Spleen (tissue), 13 donors: ENCODE measurements at places on chromosomes 6 and 20.

GRCh38 chr6:8149350-8149749 lies 47.0 kb upstream of the EEF1E1 start:
- no peak for DNase-seq

- DNase-seq: no peak
Observed at GRCh38 chr20:1867495-1868260, 27.5 kb upstream of the SIRPA start.

DNA sequence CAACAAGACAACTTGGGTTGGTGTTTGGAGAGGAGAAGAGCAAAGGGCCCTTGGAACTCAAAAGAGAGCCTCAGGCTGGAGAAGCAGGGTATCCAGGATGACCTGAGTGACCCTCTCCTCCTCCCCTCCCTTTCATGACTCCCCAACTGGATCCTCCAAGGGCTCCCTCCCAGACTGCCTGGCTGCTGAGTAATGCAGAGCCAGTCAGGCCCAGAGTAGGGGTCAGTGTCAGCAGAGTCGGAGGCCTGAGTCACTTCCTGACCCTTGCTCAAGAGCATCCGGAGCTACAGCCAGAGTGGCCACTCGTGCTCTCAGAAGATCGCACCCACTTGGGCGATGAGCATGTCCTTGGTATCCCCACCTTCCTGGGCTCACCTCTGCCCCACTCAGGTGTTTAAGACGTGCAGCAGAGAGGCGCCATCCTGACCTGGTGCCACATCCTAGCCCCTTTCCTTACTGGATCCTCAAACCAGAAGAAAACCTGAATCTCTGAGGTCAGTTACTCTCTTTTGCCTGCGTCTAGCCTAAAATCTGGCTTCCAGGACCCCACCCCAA lies 2.8 kb upstream of the MAPK13 start:
- peak; percentile 92 for DNase-seq

- no peak for DNase-seq
Observed at GRCh38 chr6:143726015-143726647, 48.4 kb downstream of the PHACTR2 start.

DNA sequence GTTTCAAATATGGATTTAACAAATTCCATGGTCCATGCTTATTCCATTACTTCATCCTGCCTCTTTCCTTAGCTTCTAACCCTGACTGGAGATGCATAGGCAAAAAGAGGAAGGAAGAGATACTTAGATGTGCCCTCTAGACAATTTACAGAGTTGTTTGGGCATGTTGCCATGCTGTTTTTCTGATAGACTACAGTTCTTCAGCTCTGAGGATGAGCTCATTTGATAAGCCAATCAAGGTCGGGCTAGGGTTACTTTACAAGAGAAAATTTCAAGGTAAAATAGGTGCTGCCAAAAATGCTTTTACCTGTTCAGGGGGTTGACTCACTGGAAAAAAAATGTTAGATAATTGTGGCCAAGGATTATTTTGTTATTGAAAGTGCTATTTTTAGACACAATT lies 5.9 kb downstream of the HCRTR2 start:
- no peak for DNase-seq

GRCh38 chr6:107894809-107895396 lies 63.1 kb downstream of the SEC63 start:
- no peak for DNase-seq

DNA sequence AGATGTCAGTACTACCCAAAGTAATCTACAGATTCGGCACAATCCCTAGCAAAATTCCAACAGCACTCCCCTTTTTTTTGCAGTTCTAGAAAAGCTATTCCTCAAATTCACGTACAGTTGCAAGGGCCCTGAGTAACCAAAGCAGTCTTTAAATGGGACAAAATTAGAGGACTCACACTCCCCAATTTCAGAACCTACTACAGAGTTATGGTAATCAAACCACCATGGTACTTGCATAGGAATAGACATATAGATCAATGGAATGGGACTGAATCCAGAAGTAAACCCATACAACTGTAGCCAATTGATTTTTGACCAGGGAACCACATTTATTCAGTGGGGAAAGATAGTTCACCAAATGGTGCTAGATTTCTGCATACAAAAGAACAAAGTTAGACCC lies 350.8 kb downstream of the CDKAL1 start:
- no peak for DNase-seq

GRCh38 chr6:6315660-6316059 lies 4.8 kb downstream of the F13A1 start:
- no peak for DNase-seq

DNA sequence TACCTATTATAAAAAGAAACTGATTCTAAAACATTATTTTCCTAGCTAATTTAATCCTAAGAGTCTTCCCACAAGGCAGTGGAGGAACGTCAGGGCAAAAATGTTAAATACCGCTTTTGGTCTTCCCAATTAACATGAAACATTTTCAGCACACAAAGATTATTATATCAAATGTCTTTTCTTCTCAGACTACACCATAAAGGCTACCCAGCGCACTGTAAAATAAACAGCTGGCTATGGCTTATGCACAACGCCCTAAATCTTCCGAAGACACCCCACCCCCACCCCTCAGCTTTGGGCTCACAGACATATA lies 1.0 kb downstream of the NUDT3 start:
- DNase-seq: no peak

DNA sequence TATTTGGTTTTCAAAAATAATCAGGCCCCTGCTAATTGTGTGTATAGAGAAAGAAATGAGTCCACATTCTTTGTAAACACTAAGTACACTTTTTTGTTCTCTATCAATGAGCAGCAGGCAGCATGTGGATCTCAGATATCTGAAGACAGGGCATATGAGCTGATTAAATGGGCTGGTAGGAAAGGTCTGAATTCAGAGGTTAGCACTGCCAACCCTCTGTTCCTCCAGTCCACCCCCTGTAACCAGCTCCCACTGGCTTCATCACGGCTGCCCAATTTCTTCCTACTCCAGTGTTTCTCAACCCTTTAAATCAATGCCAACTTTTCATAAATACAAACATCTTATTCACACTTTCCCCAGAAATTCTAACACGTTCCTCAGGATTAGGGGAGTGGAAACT lies 128.5 kb downstream of the TPBG start:
- no peak for DNase-seq

DNA sequence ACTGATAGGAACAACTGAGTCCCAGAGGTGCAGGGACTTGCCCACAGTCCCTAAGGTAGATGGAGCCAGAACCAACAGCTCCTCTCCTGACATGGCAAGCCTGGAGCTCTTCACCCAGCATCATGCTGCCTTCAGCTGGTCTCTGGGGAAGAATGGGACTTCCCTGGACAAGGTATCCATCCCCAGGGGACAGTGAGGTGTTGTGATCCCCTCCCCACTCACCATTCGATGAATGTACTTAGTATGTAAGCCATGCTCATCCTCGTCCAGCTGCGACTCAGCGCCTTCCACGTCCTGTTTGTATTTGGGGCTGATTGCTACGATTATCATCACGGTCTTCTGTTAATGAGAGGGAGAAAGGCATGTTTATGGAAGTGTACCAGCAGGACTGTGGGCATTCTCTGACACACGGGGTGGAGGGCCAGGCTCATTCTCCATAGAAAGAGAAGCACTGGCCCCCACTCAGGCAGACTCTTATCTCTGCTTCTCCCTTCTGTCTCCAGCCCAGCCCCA lies 39.4 kb downstream of the TRAF3IP2 start:
- DNase-seq: no peak

- DNase-seq: no peak
Observed at GRCh38 chr6:139757784-139758183, 383.3 kb upstream of the CITED2 start.

GRCh38 chr6:130098317-130098716 lies 79.9 kb downstream of the L3MBTL3 start:
- DNase-seq: no peak

DNA sequence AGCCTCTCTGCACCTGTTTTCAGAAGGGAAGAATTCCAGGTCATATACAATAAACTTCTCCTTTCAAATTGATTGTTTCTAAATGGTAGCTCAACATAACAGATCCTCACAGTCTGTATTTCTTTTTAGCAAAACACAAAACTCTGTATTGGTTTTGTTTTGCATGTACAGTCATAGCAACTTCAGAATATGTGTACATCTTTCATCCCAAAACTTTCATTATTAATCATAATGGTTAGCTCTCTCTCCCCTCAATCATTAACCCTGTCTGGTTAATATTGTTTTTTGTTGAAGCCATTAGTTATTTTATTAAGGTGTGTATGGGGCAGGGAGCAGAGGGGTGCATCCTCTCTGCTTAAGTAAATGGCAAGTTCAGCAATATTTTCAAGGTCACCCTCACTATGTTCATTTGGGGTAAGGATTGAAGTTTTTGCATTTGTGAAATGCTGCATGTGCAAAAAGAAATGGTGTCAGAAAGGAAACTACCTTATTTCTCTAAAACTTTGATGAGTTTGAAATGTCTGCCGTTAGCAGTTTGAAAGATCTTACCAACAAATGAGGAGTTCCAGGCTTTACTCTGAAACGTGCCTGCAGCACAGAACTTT lies 136.8 kb upstream of the BTBD3 start:
- no peak for DNase-seq

- DNase-seq: no peak
Observed at GRCh38 chr6:24982231-24982630, 46.5 kb upstream of the RIPOR2 start.

DNA sequence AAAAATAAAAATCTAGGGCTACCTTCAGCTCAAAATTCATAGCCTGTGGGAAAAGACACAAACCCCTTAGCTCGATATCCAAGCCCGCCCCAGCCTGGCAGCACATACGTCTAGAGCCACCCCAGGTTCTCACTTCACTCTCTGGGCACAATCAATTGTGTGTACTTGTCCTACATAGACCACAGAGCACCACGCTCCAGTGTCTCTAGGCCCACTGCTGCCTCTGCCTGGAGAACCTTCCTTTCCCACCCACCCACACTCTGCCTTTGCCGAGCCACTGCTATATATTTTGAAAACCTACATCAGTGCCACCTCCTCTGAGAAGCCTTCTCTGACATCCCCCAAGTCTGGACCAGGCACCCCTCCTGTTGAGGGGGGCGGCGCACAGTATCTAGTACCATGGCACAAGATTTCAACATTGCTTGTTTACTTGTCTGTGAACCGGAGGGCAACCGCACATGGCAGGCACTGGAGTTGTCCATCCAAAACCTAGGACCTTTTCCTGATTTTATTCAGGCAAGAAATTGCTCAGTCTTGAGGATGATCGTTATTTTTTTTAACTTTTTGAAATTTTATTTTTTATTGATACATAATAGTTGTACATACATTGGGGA lies 141.5 kb downstream of the UNC5CL start:
- DNase-seq: no peak

- DNase-seq: no peak
Observed at GRCh38 chr6:76814496-76815458, 648.5 kb downstream of the HTR1B start.

- no peak for DNase-seq
Observed at GRCh38 chr6:7042056-7042653, 65.6 kb upstream of the RREB1 start.

DNA sequence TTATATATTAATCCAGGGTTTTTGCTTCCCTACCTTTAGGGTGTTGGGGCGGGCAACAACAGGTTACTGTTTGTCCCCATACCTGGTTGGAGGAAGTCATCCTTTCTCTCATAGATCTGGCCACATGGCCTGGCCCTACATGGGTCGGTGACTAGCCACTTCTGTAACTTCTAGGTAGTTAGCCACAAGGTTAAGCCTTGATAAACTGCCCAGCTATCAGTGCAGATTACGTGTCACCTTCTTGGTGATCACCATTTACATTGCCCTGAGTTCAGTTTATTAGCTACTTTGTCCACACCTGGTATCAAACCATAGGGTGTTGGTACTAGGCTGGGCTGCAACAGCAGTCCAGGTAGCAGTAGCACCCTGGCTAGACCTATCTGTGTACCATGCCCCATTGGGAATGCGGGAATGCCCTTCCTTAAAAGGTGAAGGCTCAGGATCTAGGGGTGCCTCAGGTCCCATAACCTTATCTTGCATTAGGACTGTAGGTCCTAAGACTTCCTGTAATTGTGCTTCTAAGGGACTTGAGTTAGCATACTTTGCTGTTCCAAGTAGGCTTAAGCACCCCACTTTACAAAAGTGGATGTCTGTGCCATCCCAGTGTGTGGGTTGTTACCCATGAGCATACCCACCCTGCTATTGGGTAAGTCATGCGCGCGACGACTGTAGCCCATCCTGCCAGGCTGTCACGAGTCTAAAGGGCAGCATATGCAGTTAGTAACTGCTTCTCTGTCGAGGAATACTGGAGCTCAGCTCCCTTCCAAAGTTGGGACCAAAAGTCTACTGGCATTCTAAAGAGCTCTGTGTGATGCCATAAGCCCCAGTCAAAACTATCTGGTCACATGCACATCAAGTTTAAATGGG lies 5.2 kb downstream of the ZKSCAN3 start:
- DNase-seq: no peak

GRCh38 chr6:76876922-76877553 lies 586.3 kb downstream of the HTR1B start:
- no peak for DNase-seq

- DNase-seq: no peak
Observed at GRCh38 chr6:130159956-130160355, 62.8 kb downstream of the SAMD3 start.

DNA sequence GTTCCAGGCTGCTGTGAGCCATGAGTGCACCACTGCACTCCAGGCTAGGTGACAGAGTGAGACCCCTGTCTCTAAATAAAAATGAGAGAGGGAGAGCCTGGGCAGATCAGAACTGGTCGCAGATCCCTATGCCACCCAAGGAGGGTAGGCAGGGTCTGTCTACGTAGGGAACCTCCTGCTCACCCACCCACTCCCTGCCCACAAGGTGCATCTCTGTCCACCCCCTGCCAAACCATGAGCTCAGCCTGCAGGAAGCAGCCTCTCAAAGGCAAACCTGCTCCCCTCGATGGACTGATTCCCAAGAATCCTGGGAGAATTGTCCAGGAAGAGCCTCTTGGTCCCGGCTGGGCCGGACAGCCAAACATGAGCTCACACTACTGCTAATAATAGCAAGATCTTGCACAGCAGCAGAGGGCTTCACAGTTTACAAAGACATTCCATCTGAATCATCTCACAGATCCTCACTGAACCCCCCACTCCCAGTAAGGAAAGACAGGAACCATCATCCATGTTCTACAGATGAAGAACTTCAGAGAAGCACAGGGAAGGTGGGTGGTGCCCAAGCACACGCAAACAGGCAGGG lies 27.8 kb upstream of the TLDC2 start:
- no peak for DNase-seq
